ENCODE measurements at places on chromosomes 7 and 10. TPM values are rescaled to one million over a fixed set of nuclear protein-coding genes. Genes with fewer than 3 reads are reported as not detected.

Gene CALML3
- total RNA-seq, result not detected

DNA sequence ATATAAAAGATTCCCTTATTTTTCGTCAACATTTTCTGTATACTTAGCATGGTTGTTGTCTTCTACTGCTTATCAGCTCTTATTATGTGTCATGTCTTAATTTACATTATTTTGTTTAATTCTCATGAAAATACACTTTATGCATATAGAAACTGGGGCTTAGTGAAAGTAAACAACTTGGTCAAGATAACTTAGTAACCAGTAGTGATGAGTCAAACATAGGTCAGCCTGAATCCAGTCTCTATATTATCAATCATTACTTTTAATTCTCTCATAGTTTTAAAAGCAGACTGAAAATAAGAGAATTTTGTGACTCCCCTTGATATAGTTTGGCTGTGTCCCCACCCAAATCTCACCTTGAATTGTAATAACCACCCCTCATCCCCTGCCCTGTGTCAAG lies 119.6 kb upstream of the TPK1 start:
- no peak for DNase-seq

DNA sequence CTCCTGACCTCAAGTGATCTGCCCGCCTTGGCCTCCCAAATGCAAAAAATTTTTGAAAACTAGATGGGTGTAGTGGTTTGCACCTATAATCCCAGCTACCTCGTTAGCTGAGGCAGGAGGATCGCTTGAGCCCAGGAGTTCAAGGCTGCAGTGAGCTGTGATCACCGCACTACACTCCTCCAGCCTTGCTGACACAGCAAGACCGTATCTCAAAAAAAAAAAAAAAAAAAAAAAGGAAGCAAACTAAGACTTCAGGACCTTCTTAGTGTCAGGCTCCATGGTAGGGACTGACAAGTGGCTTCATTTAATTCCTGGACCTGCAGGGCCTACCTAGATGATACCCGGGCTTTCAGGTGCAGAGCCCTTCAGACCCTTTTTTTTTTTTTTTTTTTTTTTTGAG lies 2.5 kb downstream of the POP7 start:
- DNase-seq, result no peak

GRCh38 chr10:24261627-24262026 lies 52.7 kb downstream of the KIAA1217 start:
- DNase-seq, result no peak

GRCh38 chr10:110822035-110822711 lies 49.6 kb upstream of the PDCD4 start:
- DNase-seq, result no peak

DNA sequence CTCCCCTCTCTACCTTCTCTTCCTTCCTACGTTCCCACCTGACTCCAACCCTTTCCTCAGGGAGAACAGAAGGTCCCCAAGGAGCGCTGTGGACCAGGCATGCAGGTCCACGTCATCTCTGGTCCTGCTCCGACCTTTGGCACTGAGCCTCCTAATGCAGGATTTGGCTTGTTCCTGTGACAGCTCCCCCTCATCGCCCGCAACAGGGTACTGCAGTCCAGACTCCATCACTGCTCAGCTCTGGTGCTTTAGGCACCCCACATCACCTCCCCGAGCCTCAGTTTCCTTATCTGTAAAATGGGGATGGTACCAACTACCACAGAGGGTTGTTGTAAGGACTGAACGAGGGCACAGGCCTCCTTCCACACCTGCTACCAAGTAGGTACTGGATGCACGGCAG lies 54.6 kb downstream of the FHIP2A start:
- DNase-seq, result no peak

DNA sequence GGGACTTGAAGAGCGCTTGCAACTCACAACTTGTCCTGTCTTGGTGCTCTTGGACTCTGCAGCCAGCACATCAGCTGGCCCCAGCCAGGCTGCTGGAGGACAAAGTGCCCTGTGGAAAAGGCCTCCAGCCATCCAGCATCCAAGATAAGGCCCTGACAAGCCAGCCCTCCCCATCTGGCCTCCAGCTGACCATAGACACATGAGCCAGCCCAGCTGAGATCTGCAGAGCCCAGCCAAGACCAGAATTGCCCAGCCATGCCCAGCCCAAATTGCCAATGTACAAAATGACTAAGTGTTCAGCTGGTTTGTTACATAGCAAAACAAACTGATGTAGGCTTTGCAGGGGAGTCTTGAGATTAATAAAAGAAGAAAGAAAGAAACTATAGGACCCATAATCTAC lies 36.0 kb upstream of the FRMD4A start:
- DNase-seq, result no peak

DNA sequence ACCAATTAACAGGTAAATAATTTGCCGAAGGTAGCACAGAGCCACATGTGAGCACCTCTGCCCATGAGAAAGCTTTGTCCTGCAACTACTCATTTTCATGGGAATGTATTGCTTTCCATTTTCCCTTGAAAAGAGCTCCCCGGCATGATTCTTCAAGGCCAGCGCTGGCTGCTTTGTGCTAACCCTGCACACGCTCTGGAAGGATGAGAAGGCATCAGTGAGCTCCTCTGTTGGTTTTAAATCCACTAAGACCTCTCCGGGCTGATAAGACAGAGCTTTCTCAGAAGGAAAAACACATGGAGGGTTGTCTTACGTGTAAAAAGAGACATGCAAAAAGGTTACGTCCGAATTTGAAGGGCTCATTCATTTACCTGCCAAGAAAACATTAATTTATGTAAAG lies 553.9 kb upstream of the MKI67 start:
- DNase-seq, result no peak

DNA sequence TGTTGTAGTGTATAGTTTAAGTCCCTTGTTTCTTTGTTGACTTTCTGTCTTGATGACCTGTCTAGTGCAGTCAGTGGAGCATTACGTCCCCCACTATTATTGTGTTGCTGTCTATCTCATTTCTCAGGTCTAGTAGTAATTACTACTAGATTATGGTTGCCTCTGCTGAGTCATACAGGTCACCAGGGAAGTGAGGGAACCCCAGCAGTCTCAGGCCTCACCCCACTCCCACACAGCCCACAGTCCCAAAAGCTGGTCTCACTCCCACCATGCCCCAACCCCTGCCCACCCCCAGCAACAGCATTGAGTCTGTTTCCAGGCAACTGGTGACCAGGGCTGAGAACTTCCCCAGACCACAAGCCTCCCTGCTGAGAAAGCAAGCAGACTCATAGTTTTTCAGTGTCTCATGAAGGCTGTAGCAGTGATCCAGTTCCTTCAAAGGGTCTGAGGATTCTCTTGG lies 88.0 kb downstream of the PLXDC2 start:
- DNase-seq, result no peak

DNA sequence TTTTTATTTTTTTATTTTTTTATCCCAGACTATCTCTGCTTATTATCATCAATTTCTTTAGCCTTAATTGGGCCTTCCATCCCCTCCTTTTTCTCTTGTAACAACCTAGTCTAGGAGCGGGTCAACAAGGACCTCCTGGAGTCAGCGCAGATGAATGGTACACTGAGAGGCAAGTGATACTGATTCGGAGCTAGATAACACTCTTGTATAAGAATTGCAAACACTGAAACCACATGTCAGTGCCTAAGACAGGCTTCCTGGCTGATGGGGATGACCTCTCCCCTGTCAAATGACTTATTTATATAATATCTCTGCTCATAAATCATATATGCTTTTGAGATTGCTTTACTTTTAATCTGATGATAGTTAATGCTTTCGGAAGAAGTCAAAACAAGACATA lies 22.7 kb downstream of the BPGM start:
- no peak for DNase-seq

Gene TLX1
- total RNA-seq, result not detected

Gene CALCR
- total RNA-seq, result not detected

GRCh38 chr10:32459051-32459698 lies 13.2 kb downstream of the CCDC7 start:
- no peak for DNase-seq

GRCh38 chr7:27966219-27966780 lies 214.3 kb downstream of the JAZF1 start:
- DNase-seq, result no peak

DNA sequence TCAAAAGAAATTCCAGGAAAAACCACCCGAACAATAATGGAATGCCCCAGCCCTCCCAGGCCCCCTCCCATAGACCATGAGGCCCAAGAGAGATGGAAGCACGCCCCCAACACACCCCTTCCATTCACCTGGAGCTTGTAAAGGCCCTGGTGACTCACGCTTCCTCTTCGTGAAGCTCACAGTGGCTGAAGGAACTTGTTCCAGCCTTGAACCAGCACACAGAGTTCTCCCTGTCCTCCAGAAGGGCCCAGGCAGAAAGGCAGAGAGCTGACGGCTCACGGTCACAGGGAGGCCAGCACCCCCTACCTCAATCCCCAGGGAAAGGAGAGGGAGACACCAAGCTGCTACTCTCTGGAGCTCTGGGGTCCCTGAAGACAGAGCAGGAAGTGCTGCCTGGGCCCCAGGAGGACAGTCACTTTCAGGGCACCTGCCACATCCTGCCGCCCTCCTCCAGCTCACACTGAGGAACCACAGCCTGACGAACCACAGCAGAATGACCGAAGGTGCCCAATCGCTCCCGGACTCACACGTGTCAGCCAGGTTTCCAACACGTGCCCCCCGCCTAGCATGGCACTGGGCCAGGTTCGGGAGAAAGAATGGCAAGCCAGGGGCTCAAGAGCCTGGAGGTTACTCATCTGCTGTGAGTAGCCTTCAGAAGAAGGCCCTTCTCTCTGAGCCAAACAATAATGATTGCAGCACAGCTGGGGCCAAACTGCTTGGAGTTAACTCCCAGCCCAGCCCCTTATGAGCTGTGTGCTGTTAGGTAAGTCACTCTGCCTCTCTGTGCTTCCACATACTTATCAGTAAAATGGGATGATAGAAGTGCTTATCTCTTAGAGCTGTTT lies 52.8 kb downstream of the DLG5 start:
- no peak for DNase-seq

Gene PRKCQ
- total RNA-seq, result not detected

- DNase-seq, result no peak
Measured at GRCh38 chr7:46746695-46747687, 825.9 kb upstream of the IGFBP3 start.

DNA sequence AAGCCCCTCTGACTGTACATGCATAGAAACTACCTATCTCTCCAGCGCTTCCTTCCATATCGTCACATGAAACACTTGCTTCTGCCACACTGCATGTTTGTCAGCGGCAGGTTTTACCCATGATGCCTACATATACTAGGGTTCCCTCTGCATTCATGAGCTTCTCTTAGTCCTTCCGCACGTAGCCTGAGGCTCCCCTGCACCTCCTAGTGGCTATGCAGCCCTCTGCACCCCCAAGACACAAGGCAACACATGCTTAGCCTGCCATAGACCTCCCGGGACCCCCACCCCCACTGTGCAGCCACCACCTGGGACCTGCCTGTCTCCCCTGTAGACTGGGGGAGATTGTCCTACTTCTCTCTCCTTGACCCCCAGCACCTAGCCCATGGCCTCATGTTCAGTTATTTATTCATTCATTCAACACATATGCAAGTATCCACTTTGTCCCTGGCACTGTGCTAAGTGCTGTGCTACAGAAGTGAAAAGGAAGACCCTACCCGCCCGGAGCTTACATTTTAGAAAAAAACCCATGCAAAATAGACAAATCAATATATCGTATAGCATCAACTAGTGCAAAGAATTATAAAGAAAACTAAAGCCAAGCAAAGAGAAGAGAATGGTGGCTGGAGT lies 23.5 kb downstream of the TMEM273 start:
- DNase-seq, result no peak

- no peak for DNase-seq
Measured at GRCh38 chr7:106317971-106318370, 33.2 kb upstream of the NAMPT start.

- no peak for DNase-seq
Measured at GRCh38 chr10:119642556-119643111, 8.5 kb upstream of the BAG3 start.

- DNase-seq, result no peak
Measured at GRCh38 chr10:118362103-118362502, 20.0 kb upstream of the FAM204A start.

Gene SPDYE11
- not detected for total RNA-seq

Gene INHBA
- 198 TPM for total RNA-seq

GRCh38 chr10:119863951-119864565 lies 8.6 kb downstream of the MCMBP start:
- DNase-seq, result no peak

DNA sequence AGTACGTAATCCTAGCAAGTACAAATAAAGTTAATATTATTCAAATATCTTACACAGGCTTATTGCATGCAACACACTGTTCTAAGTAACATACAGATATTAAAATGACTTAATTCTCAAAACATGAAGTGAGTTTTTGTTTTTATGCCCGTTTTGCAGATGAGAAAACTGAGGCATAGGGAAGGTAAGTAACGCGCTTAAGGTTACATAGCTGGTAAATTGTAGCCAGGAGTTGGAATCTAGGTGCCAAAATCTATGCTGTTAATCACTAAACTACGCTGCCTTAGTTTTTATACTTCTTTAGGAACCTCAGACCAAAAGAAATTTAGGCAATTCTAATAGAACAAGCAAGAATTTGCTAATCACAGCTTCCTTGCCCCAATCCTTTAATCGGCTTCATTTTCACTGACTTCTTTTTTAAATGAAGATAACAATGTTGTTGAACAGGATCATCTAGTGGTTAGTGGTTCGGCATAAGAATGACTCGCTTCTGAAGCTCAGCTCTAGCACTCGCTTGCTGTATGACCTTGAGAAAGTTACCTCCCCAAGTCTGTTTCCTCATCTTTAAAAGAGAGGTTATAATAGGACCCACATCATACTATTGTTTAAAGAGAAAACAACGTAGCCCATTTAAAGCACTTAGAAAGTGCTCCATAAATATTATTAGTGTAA lies 1.0 kb upstream of the LRRTM3 start:
- DNase-seq, result no peak

- DNase-seq, result no peak
Measured at GRCh38 chr7:112122144-112122543, 84.1 kb downstream of the DOCK4 start.

- DNase-seq, result no peak
Measured at GRCh38 chr10:103916876-103917275, 1.1 kb downstream of the STN1 start.

Gene CFTR
- total RNA-seq, result not detected

GRCh38 chr7:115249080-115249479 lies 327.2 kb downstream of the MDFIC start:
- no peak for DNase-seq

Gene SHH
- total RNA-seq, result 0.08 TPM

GRCh38 chr10:103888113-103888841 lies 29.7 kb downstream of the STN1 start:
- DNase-seq, result no peak

DNA sequence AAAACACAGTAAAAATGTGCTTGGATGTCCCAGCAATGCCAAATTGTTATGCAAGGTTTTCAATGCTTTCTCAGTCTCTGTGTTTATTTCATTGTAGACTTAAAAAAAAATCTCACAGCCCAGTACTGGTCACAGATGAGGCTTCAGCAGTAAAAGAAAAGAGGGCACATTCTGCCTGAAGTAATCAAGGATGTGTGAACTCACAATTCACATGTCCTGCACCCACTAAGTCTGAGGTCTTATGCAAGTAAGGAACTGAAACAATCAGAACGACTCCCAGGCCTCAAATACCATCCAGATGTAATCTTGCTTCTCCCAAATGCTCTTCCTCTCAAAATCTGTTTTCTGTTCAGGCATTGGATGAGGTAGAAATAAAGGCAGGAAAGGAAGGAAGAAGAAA lies 33.7 kb downstream of the ADRB1 start:
- no peak for DNase-seq

Gene PCLO
- total RNA-seq, result 1.4 TPM

GRCh38 chr10:78321000-78321399 lies 287.3 kb downstream of the RPS24 start:
- DNase-seq, result no peak
